ENCODE measurements at places on chromosomes 5 and 9. TPM values are rescaled to one million over a fixed set of nuclear protein-coding genes. Genes with fewer than 3 reads are reported as not detected.

Gene SEC16A
- 44.3 TPM for total RNA-seq

Gene PCDHGA2
- total RNA-seq, result 7.7 TPM

Gene PAEP
- 0.37 TPM for total RNA-seq

Gene FOXI1
- not detected for total RNA-seq

Gene IL3
- total RNA-seq, result not detected

Gene SPINK5
- total RNA-seq, result 4.2 TPM

Gene GKAP1
- total RNA-seq, result 4.4 TPM

Gene BTNL9
- total RNA-seq, result 73.1 TPM

Gene CXCL14
- total RNA-seq, result 31.4 TPM

Gene DMRTA1
- total RNA-seq, result 1.7 TPM

Gene SLC25A2
- 0.83 TPM for total RNA-seq

Gene PCDH12
- total RNA-seq, result 34.2 TPM

All from lung (tissue), 17 donors.